ENCODE measurements at places on chromosomes 11 and 22.

DNA sequence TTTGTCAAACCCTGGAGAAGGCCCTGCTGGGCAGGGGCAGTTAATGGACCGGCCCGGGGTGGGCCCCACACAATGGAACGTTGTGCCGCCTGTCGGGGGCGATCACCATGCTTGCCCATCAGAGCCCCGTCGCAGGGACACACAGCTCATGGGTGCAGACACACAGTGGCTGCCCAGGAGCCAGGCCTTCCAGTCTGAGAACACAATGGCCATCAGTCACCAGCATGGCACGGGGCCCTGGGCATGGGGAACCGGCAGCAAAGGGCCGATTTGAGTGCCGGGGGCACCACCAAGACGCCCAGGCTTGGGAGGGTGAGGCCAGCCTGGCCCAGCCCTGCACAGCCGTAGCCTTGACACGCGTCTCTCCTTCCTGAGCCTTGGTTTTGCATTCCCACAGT lies 7.1 kb downstream of the LINC01488 start:
- no peak for DNase-seq

DNA sequence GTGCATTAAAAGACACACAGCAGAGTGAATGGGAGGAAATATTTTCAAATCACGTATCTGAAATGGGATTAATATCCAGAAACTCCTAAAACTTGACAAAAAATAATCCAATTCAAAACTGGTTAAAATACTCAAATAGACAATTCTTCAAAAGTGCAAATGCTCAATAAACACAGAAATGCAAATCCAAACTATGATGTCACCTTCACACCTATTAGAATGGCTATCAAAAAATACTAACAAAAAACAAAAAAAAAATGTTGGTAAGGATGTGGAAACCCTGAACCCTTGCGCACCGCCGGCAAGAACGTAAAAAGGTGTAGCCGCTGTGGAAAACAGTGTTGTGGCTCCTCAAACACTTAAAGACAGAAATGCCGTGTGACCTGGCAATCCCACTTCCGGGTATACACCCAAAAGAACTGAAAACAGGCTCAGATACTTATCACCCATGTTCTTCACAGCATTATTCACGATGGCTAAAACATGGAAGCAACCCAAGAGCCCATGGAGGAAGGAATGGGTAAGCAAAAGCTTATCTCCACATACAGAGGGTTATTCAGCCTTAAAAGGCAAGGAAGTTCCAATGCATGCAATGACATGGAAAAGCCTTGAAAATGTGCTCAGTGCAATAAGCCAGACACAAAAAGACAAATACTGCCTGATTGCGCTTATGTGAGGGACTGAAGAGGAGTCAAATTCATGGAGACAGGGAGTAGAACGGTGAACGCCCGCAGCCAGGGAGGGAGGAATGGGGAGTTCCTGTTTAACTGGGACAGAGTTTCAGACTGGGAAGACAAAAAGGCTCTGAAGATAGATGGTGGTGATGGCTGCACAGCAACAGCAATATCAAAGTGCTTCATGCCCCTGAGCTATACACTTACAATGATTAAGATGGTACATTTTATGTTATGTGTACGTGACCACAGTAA lies 19.6 kb downstream of the BRD1 start:
- peak; percentile 27 for DNase-seq

GRCh38 chr11:33329705-33330329 lies 72.6 kb downstream of the HIPK3 start:
- DNase-seq, result peak; percentile 71

DNA sequence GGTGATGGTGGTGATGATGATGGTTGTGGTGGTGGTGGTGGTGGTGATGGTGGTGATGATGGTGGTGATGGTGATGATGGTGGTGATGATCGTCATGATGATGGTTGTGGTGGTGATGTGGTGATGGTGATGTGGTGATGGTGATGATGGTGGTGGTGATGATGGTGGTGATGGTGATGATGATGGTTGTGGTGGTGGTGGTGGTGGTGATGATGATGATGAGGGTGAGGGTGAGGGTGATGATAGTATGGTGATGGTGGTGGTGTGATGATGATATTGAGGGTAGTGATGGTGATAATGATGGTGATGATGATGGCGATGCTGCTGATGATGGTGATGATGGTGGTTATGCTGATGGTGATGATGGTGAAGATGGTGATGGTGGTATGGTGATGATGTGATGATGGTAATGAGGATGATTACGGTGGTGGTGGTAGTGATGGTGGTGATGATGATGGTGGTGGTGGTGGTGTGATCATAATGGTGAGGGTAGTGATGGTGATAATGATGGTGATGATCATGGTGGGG lies 63.8 kb downstream of the MPPED1 start:
- DNase-seq, result no peak

- DNase-seq, result peak; percentile 42
Measured at GRCh38 chr22:19970479-19971275, 29.1 kb upstream of the TXNRD2 start.

- no peak for DNase-seq
Measured at GRCh38 chr11:8789864-8790263, 107.3 kb downstream of the RPL27A start.

DNA sequence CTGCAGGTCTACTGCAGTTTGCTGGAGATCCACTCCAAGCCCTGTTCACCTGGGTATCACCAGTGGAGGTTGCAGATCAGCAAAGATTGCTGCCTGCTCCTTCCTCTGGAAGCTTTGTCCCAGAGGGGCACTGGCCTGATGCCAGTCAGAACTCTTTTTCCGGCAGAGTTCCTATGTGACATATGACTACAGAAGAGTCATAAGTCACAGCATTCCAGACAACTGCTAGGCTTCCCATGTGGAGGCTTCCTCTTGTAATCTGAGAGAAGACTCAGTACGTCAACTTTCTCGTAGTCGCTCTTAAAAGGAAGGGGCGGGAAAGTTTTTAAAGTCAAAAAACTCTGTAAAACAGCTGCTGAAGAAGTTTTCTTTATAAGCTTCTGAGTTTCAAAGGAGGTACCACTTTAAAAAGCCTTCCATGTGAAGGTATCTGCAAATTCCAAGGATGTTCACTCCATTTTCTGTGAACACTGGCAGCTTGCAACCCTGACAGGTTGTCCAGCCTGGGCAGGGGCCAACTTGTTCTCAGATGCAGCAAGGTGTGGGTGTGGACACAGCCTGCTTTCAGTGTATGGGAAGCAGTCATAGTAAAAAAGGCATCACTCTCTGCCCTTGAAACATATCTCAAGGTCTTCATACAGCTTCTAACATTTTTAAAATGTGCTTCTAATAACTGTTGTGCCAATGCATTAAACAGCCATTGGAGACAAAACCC lies 97.8 kb downstream of the ME3 start:
- no peak for DNase-seq

DNA sequence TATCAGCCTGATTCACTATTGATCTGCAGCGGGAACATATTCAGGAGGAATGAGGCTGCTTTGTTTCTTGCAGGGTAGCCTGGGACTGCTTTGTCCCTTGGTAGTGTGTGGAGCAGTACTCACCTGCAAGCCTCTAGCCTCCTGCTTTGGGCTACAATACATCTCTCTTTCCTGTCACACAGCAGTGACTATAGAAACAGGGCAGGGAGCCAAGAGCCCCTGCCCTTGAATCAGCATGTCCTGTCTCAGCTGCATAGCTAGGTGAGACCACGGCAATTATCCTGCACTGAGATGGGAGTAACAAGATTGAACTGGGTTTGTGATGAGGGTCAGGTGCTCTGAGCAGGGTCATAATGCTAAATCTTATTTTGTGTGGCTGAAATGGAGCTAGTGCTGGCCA lies 191.9 kb downstream of the NELL1 start:
- no peak for DNase-seq

DNA sequence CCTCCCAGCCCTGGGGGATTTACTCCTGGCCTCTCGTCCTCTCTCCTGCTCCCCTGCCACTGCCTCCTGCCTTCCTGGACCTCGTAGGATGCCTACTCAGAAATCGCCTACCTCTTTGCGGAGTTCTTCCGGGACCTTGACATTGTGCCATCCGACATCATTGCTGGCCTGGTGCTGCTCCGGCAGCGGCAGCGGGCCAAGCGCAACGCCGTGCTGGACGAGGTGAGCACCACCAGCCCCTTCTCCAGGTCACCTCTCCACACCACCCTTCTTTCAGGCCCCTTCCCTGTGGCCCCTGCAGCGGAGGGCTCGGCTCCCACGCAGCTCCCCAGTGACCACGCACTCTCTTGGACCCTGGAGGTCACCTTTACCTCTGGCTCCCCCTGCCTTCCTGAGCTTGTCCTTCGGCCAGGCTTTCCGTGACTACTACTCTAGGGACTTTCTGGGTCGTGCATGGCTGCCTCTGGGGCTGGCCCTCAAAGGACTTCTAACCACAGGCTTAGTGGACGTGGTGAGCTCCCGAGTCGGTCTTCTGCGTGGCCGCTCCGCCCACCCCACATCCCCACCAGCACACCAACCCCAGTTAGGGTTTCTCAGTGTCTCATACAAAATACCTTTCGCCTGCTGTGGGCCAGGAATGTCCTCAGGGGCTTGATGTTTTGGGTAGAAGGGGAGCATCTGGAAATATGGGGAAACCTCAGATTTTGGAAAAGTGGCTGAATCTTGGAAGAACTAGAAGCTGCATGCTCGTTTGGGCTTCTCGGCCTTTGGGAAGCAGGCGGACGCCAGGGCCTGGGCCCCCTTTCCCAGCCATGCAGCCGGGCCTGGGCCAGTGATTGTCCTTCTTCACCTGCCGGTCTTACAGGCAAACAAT lies 24.1 kb upstream of the MYRF start:
- DNase-seq, result no peak

- no peak for DNase-seq
Measured at GRCh38 chr11:1077033-1077416, 2.4 kb downstream of the MUC2 start.

DNA sequence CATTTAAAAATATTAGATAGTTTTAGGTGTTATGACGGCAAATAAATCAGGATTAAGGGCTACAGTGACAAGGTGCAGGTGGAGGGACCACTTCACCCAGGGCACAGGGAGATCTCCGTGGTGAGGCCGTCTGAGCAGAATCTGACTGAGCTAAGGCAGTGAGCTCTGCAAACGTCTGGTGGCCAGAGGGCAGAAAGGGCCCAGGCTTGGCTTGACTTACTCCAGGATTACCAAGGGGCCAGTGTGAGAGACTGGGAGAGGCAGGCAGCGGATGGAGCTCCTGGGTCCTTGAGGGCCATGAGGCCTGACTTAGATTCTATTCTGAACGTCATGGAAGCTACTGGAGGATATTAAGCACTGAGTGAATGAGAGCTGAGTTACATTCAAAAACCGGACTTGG lies 125.9 kb upstream of the B3GAT1 start:
- no peak for DNase-seq

GRCh38 chr11:21142007-21142406 lies 472.6 kb downstream of the NELL1 start:
- DNase-seq, result no peak

DNA sequence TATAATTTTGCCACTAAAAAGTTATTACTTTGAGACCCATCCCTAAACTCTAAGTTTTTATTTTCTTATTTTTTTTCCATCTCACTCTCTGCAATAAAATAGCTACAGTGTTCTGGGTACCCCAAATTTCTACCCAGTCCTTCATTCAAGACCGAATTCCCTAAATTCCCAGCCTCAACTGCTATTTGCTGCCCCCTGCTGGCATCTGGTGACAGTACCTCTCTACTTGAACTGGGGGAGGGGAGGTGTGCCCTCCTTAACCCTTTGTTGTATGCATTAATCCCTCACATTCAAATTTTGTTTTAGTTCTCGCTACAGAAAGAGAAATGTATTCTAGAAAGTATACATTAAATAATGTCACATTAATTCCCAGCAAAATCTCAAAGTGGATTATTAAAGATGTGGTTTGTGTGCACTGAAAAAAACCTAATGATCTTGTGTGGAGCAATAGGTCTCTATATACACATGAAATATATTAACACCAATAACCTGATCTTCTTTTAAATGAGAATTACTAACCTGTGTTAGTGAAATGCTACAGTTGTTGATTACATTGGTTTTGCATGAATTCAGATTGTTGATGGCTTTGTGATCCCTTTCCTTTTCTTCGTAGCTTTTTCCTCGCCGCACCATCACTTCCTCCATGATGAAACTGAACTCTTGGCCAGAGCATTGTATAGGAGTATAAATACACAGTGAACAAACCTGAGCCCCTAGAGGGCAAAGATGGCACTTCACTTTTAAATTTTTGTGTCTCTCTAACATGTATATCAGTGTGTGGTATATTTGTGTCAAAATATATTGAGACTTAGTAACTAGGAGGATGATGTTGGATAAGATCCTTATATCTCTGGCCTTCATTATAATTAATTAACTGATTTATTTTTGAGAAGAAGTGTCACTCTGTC lies 590.0 kb downstream of the METTL15 start:
- peak; percentile 65 for DNase-seq

GRCh38 chr11:59078435-59078834 lies 7.7 kb upstream of the GLYATL1B start:
- DNase-seq, result no peak

DNA sequence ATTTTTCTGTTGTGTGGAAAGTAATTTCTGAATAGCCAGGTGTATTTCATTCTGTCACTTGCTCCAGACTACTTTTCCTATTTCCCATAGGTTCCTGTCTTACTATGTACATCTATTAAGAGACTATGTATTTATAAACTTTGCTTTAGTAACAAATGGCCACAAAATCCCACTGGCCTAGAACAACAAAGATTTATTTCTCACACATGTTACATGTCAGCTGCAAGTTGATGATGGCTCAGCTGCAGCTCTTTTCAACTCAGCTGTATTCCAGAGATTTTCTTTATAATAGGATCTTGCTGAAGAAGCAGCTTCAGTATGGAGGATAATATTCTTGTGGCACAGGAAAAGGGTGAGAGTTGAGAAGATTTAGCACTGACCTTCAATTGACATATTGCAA lies 539.6 kb upstream of the LRRC4C start:
- DNase-seq, result no peak

DNA sequence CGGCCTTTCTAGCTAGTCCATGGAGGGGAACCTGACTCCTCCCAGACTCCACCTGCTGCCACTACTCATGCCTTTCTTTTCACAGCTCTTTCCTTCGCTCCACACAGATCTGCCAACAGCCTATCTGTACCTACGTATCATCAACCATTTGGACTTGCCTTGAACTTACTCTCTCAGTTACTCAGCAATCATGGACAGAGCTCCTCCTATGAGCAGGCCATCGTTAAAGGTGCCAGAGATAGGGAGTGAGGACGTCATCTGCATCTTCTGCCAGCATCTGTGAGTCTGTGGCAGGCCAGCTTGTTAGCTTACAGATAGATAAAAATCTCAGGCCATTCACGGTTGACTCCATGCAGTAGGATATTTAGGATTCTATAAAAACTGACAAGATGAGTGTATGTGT lies 162.9 kb upstream of the ZBED5 start:
- peak; percentile 61 for DNase-seq

DNA sequence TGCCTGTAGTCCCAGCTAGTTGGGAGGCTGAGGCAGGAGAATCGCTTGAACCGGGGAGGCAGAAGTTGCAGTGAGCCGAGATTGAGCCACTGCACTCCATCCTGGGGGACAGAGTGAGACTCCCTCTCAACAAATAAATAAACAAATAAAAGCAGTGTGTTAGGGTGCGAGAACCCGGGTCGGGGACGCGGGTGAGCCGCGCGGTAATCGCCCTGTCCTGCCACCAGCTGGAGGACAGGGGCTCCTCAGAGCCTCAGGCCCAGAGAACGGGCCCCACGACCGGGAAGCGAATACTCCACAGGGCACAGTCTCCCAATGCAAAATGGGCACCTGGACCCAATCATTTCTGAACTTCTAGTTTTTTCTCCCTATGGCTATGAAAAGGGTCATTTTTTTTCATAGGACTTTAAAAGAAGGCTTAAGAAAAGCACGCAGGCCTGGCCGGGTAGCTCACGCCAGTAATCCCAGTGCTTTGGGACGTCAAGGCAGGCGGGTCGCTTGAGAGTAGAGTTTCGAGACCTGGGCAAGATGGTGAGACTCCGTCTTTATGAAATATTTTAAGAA lies 744 bp upstream of the MCM5 start:
- no peak for DNase-seq

- peak; percentile 57 for DNase-seq
Measured at GRCh38 chr11:18706330-18707243, 8.0 kb downstream of the TMEM86A start.

All from amniotic epithelial cell (primary cell).